Caco-2 (cell line): ENCODE measurements at places on chromosomes 2 and 18.
A peak's percentile ranks its signal among the peaks of the same experiment; 100 is the strongest.

- H3K27me3 ChIP-seq: no peaks in the 10 kb centered on the region
- H3K27ac ChIP-seq: no peak overlapping the region
- H3K4me1 ChIP-seq: no peaks in the 10 kb centered on the region
- no peak overlapping the region for H3K4me3 ChIP-seq
- no peaks in the 10 kb centered on the region for H3K36me3 ChIP-seq
- no peak for DNase-seq
Observed at GRCh38 chr2:210955591-210955990, 399.2 kb downstream of the CPS1 start.

- DNase-seq: no peak
- H3K4me1 ChIP-seq: no peaks in the 10 kb centered on the region
- H3K36me3 ChIP-seq: no peaks in the 10 kb centered on the region
- no peak overlapping the region for H3K4me3 ChIP-seq
Observed at GRCh38 chr18:13427354-13427753, 208.8 kb downstream of the LDLRAD4 start.

DNA sequence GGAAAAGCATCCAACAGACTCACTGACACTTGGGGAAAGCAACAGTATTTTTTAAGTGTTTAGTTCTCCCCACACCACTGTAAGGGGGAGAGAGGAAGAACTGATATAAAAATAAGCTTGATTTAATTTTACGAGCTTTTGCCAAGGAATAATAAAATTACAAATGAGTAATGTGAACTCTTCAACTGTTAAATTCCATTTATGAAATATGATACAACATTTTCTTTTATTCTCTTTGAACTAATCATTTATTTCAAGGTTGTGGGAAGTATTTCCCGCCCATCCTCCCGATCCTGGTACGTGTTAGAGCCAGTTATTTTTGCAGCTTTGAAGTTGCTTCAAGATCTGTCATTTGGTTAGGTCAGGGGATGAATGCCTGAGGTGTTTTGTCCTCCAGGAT lies 35.2 kb downstream of the WDPCP start:
- H3K27me3 ChIP-seq: no peaks in the 10 kb centered on the region
- H3K36me3 ChIP-seq: no peaks in the 10 kb centered on the region
- H3K27ac ChIP-seq: no peak overlapping the region
- no peak for DNase-seq

DNA sequence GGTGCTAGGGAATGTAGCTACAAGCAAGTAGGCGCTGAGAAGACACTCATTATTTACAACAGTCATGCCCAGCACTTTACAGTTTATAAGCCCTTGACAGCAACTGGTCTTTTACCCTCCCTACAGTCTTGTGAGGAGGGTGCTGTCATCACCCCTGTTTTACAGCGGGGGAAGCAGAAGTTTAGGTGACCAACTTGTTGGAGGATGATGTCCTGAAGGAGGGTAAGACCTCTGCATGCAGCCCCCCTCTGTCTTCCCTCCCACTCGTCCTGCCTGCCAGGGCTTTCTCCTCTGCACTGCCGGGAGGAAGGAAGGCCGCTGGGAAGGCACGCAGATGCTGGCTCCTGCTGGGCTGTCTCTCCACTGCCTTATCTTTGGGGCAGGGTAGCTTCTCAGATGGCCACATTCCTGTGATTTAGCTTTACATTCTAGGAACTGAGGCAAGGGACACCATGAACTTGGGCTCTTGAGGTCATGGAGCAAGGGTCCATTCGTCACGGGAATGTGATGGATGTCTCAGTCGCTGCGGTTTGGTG lies 972 bp downstream of the IL1R1 start:
- DNase-seq: no peak
- peak overlapping the region; percentile 95 for H3K27ac ChIP-seq
- peaks cover 5% of the 10 kb centered on the region for H3K36me3 ChIP-seq
- no peaks in the 10 kb centered on the region for H3K4me1 ChIP-seq
- H3K27me3 ChIP-seq: no peaks in the 10 kb centered on the region
- peak overlapping the region; percentile 48 for H3K4me3 ChIP-seq

DNA sequence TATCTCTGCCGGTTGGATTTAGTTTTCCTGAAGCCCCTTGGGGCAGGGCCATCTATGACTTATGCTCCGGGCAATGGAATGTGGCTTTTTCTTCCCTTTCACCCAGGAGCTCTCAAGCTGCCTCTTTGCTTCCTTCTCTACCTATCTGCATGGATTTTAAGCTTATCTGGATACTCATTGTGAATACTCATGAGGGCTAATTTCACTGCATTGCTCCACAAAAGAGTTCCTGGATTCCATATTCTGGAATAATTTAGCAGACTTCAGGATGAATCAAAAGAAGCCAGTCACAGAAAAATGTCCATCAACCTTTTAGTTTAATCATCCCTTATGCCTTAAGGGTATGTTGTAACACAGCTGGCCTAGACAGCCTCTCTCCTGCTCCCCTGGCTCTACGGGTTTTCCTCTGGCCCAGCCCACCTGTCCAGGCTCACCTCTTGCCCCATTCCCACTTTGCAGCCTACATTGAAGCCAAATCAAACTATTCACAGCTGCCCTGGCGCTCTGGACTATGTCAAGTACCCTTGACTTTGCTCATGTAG lies 122.8 kb upstream of the RMDN2 start:
- peak; percentile 78 for DNase-seq
- H3K4me3 ChIP-seq: no peak overlapping the region
- H3K36me3 ChIP-seq: no peaks in the 10 kb centered on the region
- H3K4me1 ChIP-seq: peaks cover 53% of the 10 kb centered on the region

GRCh38 chr2:202042444-202042843 lies 8.8 kb downstream of the FZD7 start:
- no peak overlapping the region for H3K27ac ChIP-seq
- H3K4me1 ChIP-seq: peaks cover 58% of the 10 kb centered on the region
- H3K27me3 ChIP-seq: no peaks in the 10 kb centered on the region
- no peak overlapping the region for H3K4me3 ChIP-seq

DNA sequence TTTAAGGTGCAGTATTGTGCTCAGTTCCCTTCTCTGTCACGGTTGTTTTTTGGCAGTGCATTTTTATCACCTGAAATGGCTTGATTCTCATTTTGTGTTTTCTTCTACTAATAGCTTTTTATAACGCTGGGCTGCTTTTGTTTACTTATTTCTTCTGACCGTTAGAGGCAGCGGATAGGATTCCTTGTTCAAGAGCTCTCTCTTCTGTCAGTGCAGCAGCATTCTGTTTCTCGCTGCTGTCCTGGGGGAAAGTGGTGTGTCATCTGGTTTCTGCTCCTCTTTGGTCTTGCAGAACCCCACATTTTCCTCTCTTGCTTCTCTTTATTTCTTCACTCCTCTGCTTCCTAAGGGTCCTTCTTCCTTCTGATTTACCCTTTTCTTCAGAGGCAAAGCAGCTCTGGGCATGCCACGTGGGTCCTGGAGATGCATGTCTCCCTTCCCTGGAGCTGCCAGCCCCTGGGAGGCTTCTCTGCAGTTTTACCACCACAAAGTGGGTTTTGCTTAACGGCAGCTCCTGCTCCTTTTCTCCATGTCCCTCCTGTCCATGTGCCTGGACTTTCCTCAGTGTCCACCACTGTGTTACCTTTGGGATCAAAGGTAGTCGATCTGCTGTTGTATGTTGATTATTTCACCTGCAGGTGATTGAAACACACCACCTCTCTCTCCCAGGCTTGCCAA lies 47.3 kb upstream of the SNTG2 start:
- no peaks in the 10 kb centered on the region for H3K27me3 ChIP-seq
- no peak for DNase-seq
- no peaks in the 10 kb centered on the region for H3K36me3 ChIP-seq
- H3K4me3 ChIP-seq: no peak overlapping the region

DNA sequence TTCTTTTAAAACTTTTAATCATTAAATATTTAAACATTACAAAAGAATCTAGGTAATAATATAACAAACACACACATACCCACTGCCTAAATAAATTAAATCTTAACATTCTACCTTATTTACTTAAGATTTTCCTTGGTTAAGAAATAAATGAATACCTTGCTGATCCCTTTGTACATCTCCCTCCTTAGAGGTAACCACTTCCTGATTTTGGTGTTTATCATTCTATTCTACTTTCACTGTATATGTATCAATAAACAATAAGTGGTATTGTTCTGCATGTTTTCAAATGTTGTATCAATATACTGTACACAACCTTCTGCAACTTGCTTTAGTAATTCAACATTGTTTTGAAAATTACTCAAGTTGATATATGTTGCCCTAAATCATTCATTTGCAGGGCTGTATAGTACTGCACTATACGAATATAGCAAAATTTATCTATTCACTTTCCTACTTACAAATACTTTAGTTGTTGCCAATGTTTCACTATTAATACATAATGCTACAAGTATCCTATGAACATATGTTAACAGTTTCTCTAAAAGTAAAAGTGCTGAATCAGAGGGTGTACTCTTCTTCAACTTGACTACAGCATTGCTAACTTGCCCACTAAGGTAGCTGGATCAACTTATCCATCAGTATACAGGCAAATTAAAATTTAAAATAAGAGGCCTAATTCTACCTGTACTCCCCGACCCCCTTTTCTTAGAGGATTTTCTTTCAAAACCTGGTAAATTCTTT lies 65.8 kb downstream of the MEMO1 start:
- no peak overlapping the region for H3K4me3 ChIP-seq
- H3K36me3 ChIP-seq: peaks cover 2% of the 10 kb centered on the region; the same call in 1 of the 2 replicates
- H3K27ac ChIP-seq: peak overlapping the region; percentile 66

DNA sequence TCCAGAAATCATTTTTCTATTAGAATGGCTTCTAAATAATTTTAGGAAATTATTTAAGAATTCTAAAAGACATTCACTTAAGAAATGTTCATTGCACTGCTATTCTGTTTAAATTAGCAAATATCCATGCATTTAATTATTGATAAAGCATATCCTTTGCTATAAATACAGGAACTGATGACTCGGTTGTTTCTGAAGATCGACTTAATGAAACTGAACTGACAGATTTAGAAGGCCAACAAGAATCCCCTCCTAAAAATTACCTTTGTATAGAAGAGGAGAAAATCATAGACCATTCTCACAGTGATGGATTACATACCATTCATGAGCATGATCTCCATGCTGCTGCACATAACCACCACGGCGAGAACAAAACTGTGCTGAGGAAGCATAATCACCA lies 59.4 kb downstream of the SLC39A10 start:
- no peak overlapping the region for H3K27ac ChIP-seq
- no peaks in the 10 kb centered on the region for H3K27me3 ChIP-seq
- DNase-seq: no peak
- no peaks in the 10 kb centered on the region for H3K36me3 ChIP-seq
- H3K4me1 ChIP-seq: peaks cover 6% of the 10 kb centered on the region; the same call in 1 of the 2 replicates

GRCh38 chr2:161384864-161385263 lies 31.2 kb upstream of the TBR1 start:
- no peaks in the 10 kb centered on the region for H3K4me1 ChIP-seq
- DNase-seq: no peak
- H3K27ac ChIP-seq: no peak overlapping the region
- no peak overlapping the region for H3K4me3 ChIP-seq
- no peaks in the 10 kb centered on the region for H3K36me3 ChIP-seq
- H3K27me3 ChIP-seq: no peaks in the 10 kb centered on the region

DNA sequence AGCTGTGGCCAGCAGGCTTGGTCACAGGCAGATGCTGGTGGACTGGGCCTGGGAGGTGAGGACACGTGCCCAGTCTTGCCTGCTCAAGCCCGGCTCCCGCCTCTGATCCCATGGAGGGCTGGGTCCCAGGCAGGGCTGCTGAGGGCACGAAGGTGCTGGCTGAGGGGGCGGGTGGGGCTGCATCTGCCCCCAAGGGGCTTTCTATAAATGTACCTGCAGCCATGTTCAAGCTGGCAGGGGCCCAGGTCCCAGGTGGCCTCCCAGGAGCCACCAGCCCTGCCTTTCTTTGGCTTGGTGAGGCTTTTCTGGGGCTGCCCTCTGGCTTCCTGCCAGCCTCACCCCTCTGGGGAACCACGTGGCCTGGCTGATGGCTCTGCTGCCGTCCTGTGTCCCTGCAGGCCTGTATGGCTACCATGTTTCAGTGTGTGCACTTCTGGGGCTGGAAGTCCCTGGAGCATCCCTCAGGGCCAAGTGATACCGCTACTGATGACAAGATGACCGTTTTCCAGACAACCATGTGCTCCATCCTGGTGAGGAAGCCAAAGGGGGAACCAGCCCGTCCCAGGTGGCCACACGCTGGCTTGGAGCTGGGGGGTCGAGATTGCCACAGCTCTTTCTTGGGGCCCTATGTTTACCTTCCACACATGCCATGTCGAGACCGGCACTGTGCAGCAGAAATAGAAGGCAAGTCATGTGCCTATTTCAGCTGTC lies 23.2 kb downstream of the HJURP start:
- H3K4me3 ChIP-seq: no peak overlapping the region
- no peaks in the 10 kb centered on the region for H3K4me1 ChIP-seq
- no peak overlapping the region for H3K27ac ChIP-seq
- H3K27me3 ChIP-seq: no peaks in the 10 kb centered on the region

DNA sequence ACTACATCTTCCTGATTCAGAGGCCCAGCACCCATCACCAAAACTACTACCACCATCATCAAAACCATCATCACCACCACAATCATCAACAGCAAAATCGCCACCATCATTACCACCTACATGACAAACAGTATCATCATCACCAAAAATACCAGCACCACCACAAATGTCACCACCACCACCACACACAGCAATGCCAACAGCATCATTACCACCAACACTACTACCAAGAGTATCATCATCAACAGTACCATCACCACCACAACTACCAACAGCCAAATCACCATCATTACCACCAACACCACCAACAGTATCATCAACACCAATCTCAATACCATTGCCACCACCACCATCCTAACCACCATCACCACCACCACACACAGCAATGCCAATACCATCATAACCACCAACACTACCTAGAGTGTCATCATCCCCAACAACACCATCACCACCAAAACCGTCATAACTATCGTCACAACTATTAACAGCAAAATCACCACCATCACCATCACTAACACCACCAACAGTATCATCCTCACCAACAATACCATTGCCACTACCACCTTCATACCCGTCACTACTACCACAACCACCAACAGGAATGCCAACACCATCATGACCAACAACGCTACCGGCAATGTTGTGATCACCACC lies 64.6 kb upstream of the TEX51 start:
- no peak overlapping the region for H3K4me3 ChIP-seq
- H3K27me3 ChIP-seq: no peaks in the 10 kb centered on the region
- no peak overlapping the region for H3K27ac ChIP-seq
- H3K36me3 ChIP-seq: no peaks in the 10 kb centered on the region
- no peak for DNase-seq

GRCh38 chr2:119490106-119490505 lies 34.2 kb downstream of the SCTR start:
- peaks cover 72% of the 10 kb centered on the region for H3K4me1 ChIP-seq
- DNase-seq: no peak
- no peaks in the 10 kb centered on the region for H3K27me3 ChIP-seq
- H3K36me3 ChIP-seq: no peaks in the 10 kb centered on the region
- H3K27ac ChIP-seq: peak overlapping the region; percentile 96

GRCh38 chr18:51813740-51814139 lies 526.3 kb upstream of the DCC start:
- no peak overlapping the region for H3K4me3 ChIP-seq
- DNase-seq: no peak
- no peaks in the 10 kb centered on the region for H3K4me1 ChIP-seq
- no peaks in the 10 kb centered on the region for H3K27me3 ChIP-seq
